ENCODE measurements at places on chromosomes 3 and 15.

- no peak for DNase-seq
These were observed 469.9 kb upstream of the CBLB start for GRCh38 chr3:106338582-106339214.

DNA sequence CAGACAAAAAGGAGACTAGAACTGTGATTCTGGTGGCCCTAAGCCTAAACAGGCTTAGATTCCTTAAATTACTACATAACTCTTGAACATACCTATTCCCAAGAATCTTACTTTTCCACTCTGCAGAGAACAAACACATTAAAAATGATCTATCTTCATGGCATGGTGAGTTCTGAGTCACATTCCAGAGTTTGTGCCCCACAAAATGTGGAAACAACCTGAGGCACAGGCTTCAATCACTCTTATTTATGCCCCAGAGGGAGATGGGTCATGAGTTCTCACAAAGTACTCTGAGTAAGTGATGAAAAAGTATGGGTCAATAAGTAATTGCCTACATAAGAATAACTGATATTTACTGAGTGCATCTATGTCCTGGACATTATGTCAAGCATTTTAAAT lies 137.5 kb upstream of the SLC2A2 start:
- DNase-seq = no peak

- DNase-seq = no peak
These were observed 47.4 kb downstream of the FSIP1 start for GRCh38 chr15:39735120-39735717.

DNA sequence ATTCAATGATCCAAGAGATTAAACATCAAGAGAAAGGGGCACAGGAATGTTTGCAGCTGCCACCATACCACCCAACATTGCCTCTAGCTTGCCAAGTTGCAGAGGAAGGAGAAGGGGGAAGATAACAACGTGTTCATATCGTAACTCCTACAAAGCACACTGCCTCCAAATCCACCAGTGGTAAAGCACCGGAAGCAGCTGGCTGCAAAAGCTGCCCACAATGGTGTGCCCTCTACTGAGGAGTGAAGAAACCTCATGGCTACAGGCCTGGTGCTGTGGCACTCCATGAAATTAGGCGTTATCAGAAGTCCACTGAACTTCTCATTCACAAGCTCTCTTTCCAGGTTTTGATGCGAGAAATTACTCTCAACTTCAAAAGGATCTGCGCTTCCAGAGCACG lies 263.9 kb upstream of the STT3B start:
- DNase-seq = no peak

- peak; percentile 54 for DNase-seq
These were observed 6.0 kb downstream of the SPATA12 start for GRCh38 chr3:57066471-57066870.

DNA sequence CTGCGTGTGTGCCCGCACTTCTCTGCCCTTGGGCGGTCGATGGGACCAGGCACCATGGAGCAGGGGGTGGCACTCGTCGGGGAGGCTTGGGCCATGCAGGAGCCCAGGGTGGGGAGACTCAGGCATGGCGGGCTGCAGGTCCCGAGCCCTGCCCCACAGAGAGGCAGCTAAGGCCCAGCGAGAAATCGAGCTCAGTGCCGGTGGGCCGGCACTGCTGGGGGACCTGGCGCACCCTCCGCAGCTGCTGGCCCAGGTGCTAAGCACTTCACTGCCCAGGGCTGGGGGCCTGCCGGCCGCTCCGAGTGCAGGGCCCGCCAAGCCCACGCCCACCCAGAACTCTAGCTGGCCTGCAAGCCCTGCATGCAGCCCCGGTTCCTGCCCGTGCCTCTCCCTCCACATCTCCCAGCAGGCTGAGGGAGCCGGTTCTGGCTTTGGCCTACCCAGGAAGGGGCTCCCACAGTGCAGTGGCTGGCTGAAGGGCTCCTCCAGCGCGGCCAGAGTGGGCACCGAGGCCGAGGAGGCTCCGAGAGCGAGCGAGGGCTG lies 553 bp upstream of the RTP4 start:
- no peak for DNase-seq

DNA sequence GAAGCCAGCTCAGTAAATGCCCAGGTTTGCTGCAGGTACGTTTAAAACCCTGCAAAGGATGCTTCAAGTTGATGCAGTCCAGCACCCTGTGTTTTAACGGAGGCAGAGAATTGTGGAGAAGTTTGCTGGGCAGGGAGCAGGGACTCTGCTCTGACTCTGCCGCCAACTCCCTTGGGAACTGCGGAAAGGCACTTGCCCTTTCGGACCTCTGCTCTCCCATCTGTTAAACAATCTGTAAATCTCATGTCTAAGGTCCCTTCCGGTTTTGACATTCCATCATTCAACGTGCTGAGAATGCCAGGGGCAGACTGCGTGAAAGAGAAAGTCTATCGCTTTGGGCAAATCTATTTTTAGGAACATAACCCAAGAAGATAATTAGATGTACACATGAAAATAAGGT lies 184.5 kb downstream of the OPA1 start:
- no peak for DNase-seq

DNA sequence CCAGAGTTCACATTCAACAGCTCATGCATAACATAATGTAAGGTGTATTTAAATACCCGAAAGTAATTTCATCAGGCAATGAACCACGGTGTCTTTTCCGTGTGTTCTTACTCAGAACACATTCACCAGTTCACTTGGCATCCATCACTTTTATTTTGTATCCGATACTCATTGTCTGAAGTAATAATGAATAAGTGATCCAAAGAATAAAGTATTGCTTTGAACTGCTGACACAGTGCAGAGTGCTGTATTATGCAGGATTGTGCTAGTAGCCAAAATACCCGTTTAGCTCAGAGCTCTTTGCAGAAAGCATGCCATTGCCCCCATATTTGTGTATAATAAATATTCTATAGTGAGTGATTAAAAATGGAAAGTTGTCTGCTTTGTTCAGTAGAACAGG lies 460.9 kb upstream of the KCNMB2 start:
- DNase-seq = no peak

GRCh38 chr3:196969134-196969659 lies 564 bp upstream of the PIGZ start:
- DNase-seq = no peak

DNA sequence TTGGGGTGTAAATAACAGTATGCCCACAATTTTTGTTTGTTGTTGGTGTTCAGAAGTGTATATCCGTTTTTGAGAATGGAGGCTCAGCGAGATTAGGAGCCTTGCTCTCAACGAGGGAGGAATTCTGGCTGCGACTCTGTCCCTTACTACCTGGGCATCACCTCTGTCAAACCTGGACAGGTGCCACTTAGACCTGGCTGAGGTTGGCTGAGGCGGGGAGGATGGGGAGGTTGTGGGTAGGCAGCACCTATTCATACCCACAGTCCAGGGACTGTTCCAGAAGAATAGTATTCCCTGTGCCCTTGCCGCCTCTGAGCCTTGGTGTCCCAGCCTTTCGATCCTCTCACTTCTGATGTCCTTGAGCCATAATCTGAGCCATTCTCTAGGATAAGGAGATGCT lies 99.9 kb downstream of the LINGO1 start:
- DNase-seq = no peak

All from astrocyte (in vitro differentiated cells and primary cell).